ENCODE measurements at places on chromosomes 4 and X.

GRCh38 chr4:8540991-8541390 is 39.2 kb upstream of the GPR78 start:
- no peak for DNase-seq

DNA sequence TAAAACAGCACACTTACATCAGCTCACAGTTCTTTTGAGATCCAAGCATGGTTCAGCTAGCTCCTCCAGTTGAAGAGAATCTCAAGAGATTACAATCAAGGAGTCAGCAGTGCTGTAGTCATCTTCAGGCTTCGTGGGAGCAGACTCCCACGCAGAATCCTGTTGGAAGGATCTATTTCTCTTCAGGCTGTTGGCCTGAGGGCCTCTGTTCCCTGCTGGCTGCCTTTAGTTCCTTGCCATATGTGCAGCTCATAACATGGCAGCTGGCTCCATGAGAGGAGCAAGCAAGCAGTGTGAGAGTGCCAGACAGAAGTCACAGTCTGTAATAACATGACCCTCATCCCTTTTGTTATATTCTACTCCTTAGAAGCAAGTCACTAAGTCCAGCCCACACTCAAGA is 168.6 kb downstream of the COX18 start:
- DNase-seq: no peak

GRCh38 chrX:44470816-44471215 is 71.8 kb downstream of the FUNDC1 start:
- DNase-seq: no peak

DNA sequence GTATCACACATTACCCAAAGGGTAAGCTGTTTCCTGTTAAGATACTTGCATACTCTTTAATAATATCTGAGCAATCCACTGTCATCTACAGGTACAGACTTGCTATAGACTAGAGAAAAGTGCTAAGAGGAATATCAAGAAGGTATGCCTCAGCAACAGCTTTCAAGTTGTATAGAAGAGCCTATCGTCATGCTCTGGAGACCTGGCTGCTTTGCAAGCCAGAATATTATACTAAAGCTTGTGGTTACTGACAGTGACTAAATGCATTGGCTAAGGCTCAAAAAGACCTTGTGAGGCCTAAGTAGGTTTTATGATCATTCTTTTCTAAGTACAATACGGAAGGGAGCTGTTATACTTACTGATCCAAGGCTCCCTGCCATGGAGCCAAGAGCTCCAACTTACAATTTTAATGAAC is 11.3 kb downstream of the LAMP2 start:
- DNase-seq: no peak

DNA sequence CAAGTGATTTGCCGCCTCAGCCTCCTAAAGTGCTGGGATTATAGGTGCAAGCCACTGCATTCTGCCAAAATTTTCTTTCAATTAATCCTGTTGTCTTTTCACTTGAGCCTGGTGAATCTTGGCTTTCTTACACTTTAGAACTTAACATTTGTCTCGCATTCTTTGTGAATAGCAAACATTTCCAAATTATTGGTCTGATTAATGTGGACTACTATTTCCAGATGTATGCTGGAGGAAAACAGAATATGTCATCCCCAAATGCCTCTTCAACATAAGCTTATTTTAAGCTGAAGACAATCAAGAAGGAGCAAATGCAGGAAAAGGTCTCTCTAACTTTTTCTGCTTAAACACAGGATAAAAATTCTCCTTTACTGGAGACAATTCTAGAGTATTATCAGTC is 233.4 kb downstream of the PPP4R3C start:
- no peak for DNase-seq
